ENCODE measurements at places on chromosomes 3 and 15.

DNA sequence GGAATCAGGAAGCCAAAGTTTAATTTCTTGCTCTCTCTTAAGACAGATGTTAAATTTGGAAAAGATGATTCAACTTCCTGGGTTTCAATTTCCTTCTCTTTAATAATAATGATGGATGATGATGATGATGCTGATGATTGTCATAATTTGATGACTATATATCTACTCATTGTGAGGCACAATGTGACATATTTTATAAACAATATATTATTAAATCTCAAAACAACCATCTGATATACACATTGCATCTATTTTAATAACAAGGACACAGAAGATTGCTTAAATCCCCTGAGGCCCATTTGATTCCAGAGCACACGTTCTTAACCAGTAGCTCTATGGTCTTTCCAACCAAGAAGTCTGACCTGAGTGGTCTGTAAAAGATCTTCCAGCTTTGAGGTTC lies 124.0 kb downstream of the CNTN6 start:
- no peak for DNase-seq

DNA sequence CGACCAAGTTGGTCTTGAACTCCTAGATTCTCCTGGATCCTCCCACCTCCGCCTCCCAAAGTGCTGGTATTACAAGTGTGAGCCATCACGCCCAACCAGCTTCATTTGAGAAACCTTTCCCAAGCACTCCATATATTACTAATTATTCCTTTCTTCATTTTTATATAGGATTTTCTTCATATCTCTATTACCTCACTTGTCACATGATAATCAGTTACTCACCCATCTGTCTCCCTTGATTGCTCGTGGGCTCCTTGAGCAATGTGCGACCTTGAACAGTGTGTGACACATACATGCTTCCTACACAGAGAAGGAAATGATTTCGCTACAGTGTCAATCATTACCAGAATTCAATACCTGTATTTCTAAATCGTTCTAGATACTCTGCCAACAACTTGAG lies 110.7 kb upstream of the C2CD4B start:
- no peak for DNase-seq

- no peak for DNase-seq
Measured at GRCh38 chr3:120039642-120040610, 54.3 kb downstream of the GSK3B start.

DNA sequence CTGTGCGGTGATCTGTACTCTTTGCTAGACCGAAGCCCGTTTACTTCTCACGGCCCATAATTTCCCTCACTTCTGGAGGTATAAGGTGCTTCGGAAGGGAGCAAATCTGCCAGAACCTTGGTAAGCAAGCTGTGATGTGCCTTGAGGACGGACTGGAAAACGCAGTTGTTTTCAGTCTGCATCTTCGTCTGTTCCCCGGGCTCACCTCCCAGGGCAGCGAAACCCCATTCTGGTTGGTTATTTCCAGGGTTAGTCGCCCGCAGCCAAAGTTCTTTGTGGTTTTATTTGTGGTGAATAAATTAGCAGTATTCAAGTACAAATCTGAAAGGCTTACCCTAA lies 401 bp downstream of the RAMAC start:
- DNase-seq, result no peak

GRCh38 chr15:41517895-41518449 lies 4.3 kb upstream of the LTK start:
- DNase-seq, result no peak

- no peak for DNase-seq
Measured at GRCh38 chr15:45868109-45868691, 233.4 kb downstream of the SQOR start.

GRCh38 chr3:58560771-58561311 lies 16.4 kb downstream of the FAM107A start:
- DNase-seq, result no peak

GRCh38 chr3:103002425-103003176 lies 567.8 kb downstream of the ZPLD1 start:
- no peak for DNase-seq

DNA sequence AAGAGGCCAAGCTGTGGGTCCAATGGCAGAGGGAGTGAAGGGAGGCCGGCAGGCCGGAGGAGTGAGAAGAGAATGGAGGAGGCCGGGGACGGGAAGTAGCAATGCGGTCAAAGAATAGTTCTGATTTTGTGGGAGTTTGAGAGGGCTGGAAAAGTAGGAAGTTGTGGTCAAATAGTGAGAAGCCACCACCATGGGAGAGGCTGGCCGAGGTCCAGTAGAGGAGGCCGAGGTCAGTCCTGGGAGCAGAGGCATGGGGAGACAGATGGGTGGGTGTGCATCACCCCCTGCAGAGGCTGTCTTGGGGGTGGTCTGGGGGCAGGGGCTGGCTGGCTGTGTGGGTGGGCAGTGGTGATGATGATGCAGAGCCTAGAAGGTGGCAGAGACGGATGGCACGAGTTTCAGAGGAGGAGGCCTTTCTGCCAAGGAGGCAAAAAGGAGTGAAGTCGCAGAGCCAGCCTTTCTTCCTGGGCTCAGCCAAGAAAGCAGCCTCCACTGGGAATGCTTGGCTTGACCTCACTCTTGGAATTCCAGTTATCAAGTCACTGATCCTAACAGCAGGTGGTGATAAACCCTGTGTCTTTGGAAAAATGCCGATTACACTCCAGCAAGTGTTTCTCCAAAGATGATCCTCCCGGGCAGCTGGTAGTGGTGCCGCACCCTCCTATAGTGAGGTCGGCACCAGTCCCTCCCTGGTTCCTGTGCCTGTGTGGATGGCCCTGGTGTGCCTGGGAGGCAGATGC lies 57.3 kb downstream of the ARNT2 start:
- DNase-seq, result no peak

DNA sequence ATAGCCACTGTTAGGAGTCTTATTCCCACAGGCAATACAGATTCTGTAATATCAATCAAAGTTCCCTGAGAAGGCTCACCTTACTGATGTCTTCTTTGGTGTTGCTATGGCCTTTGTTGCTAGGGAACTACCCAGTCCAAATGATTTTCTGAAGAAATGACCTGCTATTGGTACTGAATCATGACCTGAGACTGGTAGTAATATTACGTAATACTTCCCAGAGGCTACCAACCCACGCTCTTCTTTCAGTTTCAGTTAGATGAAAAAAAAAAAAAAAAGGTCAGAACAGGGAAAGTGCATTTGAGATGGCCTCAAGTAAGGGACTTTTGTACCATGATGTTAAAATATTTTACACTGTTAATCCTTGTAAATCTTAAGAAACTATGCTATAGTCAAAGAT lies 1092.5 kb upstream of the EPHA6 start:
- no peak for DNase-seq

- DNase-seq, result no peak
Measured at GRCh38 chr15:100078511-100079220, 263.1 kb downstream of the ADAMTS17 start.

GRCh38 chr3:126146525-126147146 lies 33.8 kb downstream of the ALDH1L1 start:
- no peak for DNase-seq

DNA sequence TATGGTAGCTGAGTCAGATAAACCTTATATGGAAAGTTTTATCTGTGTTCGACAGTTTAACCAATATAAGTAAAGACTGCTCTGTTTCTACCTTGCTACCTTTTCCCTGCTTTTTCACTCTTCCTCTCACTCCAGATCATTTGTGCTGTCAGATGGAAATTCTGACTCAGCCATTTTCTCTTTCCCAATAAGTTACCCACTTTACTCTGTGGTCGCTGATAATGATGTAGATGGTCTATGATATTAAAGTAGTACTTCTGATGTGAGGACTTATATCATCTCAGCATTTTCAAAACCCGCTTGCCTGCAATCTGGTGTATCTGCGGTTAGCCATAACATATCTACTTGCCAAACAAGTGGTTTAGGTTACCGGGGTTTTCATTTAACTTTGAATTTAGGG lies 15.0 kb upstream of the UTS2B start:
- DNase-seq, result no peak

GRCh38 chr3:14210843-14211594 lies 32.4 kb downstream of the LSM3 start:
- DNase-seq, result no peak

DNA sequence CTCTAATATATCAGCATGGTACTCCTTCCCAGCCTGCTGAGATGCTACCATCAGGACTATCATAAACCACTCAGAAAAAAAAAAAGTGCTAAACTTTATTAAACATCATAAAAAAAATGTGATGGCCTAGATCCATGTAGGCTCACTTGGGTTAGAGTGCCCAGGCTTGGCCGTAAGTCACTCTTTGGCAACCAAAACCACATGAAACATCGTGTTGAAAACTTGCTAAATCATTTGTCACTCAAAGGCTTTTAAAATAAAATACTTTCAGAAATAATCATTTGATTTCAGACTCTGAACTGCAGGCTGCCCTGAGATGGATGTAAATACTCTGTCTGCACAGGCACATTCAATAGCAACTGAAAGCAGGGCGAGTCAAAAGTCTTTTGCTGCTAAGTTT lies 78.4 kb upstream of the WNT5A start:
- no peak for DNase-seq

GRCh38 chr3:64568895-64569517 lies 118.8 kb downstream of the ADAMTS9 start:
- no peak for DNase-seq

- DNase-seq, result peak; percentile 13
Measured at GRCh38 chr3:195240171-195240701, 30.7 kb downstream of the XXYLT1 start.
